ENCODE measurements at places on chromosomes 5 and 9.

DNA sequence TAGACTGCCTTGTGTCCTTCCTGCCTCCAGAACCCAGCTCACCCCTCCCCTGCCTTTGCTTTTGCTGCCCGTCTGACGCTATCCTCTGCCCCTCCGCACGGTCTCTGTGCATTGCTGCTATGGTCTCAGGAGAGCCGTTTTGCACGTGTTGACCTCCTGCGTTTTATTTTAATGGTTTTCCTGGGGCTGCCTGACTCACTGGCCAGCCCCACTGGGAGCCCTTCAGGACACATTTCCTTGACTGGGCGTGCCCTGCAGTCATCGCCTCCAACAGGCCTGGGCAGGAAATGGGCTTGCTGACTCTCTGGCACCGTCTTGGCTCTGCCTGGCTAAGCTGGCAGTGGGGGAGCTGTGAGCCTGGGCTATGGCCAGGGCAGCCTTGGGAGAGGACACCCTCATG, 17.9 kb upstream of the ASS1 start:
- DNase-seq, result no peak

DNA sequence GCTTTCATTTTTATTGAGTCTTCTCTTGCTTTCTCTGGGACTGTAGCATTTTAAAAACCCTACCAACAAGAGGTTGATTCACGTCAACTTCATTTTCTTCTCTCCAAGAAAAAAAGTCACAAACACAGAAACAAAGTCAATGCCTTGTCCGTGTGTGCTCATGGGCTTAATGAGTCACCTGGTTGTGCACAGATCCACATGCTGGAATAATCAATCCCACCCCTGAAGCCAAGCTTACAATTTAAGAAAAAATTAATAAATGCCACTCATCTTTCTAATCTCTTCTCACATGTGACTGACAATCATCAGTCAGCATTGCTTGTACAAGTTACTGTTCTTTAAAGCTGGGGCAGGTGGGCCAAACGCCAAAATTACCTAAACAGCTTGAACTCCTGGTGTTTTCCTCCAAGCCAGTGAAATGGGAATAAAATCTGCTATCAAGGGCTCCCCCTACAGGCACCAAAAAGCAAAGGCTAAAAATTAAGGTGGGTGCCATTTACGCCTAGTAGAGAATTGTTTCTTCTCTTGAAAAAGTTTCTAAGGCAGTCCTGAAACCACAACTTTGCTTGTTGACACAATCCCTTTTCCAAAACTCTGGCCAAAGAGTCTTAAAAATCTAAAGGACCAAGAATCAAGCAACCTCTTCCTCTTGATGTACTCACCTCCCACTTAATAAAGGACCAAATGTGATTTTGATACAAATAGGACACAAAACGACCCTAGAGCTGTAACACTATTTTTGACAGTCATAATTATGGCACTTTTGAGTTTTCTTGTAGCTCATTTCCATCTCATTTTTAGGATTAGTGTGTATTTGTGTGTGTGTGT, 21.3 kb downstream of the TRMO start:
- no peak for DNase-seq

GRCh38 chr5:43874772-43875171, 271.8 kb downstream of the NNT start:
- DNase-seq, result no peak

DNA sequence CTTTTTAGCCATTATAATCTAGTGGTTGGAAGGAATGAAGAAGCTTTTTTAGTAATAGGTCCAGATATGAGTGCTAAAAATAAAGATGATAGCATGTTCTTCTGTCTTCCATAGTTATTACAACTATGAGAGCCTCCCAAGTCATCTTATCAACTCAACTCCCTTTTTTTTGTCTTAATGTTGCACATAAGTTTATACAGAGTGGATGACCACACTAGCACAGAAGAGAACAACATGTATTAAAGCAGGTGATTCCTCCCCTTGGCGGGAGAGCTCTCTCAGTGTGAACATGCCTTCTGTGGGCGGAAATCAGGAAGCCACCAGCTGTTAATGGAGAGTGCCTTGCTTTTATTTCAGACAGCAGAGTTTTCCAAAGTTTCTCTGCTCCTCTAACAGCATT, 40.1 kb upstream of the STX17 start:
- no peak for DNase-seq

GRCh38 chr5:51043745-51044144, 339.5 kb upstream of the ISL1 start:
- no peak for DNase-seq

GRCh38 chr9:5690278-5690677, 61.4 kb downstream of the RIC1 start:
- no peak for DNase-seq

GRCh38 chr9:70798018-70798417, 323.4 kb downstream of the TRPM3 start:
- no peak for DNase-seq

DNA sequence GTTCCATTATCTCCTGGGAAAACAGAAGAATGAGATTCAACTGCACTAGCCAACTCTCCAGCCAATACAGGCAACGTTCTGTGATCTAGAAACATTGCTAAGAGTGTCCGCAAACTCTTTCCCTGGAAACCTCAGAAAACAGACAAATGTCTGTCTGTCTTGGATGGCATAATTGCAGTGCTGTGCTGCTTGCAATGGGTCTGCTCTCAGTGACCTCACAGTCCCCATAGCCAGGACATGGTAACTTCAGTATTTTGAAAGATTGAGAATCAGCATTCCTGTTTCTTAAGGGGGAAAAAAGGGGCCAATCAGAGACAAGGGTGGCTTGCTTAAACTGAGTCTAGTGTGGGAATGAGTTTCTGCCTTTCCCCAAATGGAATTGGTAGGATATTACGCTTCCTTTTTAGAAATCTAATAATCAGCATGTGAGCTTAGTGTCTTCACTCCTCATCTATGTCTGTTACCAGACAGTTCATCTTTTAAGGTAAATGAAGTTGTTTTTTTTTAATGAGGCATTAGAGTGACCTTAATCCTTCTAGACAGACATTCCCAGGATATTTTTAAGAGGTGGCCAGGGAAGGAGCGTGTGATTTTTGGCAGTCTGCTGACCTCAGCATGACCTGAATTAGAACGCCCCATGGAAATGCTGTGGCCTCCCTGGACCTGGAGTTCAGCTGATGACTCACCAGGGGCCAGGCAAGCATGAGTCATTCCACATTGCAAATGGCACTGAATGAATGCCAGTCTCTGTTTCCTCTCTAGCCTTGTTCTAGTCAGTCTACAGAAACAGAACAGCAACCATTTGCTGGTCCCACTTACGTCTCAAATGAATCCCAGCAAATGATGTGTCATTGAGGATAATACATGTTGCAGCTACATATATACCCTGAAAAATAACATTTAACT, 210.2 kb upstream of the ACTBL2 start:
- peak; percentile 52 for DNase-seq

GRCh38 chr5:42377496-42377895, 45.7 kb upstream of the GHR start:
- DNase-seq, result no peak

- no peak for DNase-seq
Measured at GRCh38 chr5:144504929-144505577, 334.4 kb downstream of the KCTD16 start.

DNA sequence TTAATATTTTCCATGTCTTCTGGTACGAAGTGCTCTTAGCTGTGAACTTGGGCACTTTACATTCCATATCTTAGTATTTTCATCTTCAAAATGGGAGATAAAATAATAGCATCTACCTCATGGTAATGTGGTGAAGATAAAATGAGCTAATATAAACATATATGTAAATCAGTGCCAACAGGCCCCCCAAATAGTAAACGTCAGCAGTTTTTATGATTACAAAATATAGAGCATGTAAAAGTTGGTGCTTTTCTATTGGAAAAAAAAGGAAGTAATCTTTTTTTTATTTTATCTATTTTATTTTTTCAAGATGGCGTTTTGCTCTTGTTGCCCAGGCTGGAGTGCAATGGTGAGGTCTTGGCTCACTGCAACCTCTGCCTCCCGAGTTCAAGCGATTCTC, 291.1 kb upstream of the PRDM9 start:
- DNase-seq, result no peak

DNA sequence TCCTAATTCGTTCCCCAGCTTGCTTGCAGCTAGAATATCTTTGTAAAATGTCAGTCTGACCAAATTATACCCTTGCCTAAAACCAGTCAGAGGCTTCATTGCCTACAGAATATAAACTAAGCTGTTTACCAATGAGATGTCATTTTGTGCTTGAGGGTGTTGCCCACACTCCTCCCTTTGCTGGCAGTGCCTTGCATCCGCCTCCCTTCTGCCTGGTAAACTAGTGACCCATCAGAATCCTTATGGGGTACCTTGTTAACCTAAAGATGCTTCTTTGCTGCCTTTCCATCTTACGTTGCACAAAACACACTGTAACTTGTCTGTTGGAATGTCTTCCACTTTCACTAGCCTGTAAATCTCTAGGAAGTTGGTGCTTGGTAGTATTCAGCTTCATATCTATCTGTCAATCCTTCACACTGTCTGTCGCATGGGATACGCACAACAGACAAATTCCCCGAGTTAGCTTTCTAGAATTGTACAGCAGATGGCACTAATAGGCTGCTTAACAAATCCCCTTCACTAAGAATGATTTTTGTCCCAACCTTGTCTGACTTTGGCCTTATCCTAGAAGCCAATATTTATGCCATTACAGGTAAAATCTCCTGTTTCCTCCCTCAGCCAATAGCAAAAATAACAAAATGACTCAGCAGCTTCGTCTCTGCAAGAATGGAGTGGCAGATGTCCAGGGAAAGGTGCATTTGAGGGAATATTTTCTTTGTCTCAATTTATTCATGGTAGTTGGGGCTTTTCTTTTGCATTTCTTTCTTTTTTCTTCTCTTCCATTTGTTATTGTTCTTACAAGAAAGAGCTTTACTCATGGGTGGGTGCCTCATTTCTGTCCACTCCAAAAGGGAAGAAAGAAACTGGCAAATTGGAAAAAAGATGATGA, 3.0 kb downstream of the NUDT2 start:
- no peak for DNase-seq

- DNase-seq, result no peak
Measured at GRCh38 chr9:5468850-5469249, 18.5 kb downstream of the CD274 start.

DNA sequence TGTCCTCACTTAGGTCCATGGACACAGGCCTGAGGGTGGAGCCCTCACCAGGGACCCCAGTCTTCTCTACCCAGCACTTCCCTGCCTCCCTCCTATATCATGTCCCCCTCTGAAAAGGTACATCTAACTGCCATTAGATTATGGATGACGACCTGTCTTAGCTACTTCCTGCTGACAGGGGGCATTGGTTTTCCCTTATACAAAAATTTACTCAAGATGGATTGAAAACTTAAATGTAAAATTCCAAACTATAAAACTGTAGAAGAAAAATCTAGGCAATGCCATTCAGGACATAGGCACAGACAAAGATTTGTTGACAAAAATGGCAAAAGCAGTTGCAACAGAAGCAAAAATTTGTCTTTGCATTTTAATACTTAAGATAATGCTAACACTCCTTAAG, 623.2 kb upstream of the FAM174A start:
- DNase-seq, result no peak

Measured in ecto neural progenitor cell (in vitro differentiated cells).